Fibroblast of upper back skin (primary cell): ENCODE measurements at places on chromosomes 3 and 15.

DNA sequence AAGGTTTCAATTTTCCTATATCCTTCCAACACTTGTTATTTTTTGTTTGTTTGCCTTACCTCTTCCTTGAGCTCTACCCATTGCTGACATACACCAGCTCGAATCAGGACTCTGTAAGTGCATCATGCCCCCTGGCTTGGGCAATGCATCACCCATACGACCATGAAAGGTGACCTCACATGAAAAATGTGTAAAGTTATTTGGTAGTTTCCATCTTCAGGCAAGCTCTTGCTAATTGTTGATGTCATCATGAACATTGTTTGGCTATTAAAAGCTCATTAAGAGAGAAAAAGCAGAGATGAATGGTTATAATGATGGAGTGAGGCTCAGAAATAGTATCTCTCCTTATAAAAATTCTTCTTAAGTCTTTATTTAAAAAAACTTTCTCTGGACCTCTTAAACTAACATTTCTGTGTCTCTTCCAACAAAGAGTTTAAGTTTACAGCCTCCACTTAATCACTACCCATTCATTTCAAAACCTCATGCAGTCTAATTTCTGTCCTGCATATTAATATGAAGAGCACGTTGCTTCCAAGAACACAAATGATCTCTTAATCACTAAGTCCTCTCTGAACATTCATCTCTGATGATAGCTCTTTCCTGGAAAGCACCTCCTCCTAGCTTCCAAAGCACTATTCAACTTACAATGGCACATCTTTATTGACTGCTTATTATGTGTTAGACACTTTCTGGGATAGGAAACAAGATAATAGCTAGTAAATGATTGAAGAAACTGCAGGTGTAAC is 236.3 kb downstream of the NFKBIZ start:
- peak; percentile 25 for DNase-seq

- DNase-seq = no peak
These were observed 65.6 kb downstream of the SUMF1 start for GRCh38 chr3:4401441-4401840.

DNA sequence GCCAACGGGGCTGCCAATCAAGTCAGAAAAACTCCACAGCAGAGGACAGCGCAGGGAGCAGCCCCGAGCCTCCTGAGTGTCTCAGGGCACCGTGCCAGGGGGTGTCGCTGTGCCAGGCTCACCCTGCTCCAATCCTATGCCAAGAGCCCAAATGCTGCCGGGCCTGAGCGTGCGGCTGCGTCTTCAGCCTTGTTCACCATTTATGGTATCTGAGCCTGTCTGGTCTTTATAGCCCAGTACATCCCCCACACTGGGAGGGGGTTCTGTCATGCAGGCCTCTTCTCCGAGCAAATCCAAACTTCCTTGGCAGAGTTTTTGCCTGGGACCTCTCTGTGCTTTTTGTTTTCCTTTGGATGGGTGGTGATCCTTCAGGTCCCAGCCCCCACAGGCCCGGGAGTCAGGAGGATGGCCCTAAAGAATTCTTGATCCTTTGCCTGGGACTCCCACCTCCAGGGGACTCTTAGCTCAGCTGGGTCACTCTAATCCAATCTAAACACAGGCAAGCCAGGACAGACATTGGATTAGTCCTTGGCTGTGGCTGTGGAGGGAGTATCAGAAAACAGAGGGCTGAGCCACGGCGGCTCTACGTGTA is 135.1 kb upstream of the HACD2 start:
- DNase-seq = no peak

- DNase-seq = peak; percentile 5
These were observed 226.5 kb upstream of the GPR149 start for GRCh38 chr3:154656486-154656885.

- DNase-seq = no peak
These were observed 53.3 kb downstream of the EBLN2 start for GRCh38 chr3:73114711-73115110.

- no peak for DNase-seq
These were observed 91.0 kb downstream of the RAD18 start for GRCh38 chr3:8872261-8872660.

DNA sequence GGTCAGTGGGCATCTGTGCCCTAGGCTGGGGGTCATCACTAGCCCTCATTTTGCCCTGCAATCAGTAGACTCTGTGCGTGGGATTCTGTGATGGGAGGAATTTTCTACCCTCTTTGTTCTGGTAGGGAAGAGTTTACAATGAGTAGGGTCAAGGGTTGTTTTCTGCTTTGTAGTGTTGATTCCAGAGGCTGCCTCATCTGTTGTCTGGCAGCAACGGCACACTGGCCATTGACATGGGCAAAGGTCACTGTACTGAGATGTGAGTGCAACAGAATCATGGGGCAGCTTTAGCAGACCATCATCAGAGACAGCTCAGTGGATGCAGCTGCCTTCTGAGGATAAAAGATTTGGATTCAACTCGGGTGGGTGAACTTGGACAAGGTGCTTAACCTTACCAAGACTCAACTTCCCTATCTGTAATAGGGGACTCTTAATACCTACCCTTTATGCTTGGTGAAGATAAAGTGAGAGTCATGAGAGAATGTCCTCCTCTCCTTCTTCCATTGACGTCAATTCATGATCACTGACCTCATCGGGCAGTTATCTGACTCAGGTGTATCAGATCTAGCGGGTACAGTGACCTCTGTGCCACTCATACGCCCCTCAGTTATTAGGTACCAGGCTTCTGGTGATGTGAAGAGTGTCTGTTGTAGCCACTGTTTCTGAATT is 127.5 kb downstream of the RPLP1 start:
- no peak for DNase-seq

DNA sequence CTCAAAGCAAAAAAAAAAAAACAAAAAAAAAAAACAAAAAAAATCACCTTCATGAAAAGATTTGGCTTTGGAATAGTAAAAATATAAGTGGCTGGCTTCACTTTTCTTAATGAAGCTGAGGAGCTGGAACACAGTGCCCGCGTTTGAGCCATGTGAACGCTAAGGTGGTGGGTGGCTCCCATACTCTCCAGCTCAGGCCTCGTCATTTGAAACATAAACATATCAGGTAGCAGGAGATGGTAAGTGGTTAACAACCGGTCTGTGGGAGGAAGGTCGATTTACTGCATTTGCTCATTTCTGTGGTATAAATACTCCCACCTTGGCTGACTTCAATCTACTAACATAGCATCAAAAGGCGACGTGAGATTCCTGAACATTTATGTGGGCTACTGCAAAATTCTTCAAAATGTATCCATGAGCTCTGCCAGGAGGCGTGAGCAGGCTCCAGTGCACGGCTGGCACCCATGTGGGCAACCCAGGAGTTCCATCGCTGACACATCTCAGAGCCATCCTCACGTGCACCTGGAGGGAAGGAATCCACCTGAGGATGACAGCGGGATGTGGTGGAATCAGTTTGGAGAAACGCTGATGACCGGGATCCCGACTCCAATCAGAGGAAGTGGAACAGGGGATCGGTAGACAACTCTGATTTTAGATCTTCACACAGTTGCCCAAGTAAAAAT is 157.6 kb downstream of the ATP10A start:
- no peak for DNase-seq
